Activated CD4-positive, alpha-beta T cell treated with anti-CD3 and anti-CD28 coated beads for 24 hours (primary cell): ENCODE measurements at places on chromosomes 1 and 21.

DNA sequence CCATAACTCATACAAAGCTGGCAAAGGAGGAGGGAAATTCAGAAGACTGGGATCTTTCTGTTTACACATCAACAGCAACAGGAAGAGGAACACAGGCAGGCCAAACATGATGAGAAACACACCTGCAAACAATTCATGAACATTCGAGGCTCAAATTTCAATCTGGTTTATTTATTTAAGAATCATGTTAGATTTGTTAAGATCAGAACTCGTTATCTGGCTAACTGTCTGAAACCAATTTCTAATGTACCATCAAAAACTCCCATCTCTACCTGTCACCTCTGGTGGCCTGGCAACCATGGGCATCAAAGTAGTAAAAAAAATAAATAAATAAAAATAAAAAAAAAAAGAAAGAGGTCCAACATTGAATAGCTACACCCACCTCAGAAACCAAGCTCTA lies 9.8 kb downstream of the LBR start:
- DNase-seq = no peak

DNA sequence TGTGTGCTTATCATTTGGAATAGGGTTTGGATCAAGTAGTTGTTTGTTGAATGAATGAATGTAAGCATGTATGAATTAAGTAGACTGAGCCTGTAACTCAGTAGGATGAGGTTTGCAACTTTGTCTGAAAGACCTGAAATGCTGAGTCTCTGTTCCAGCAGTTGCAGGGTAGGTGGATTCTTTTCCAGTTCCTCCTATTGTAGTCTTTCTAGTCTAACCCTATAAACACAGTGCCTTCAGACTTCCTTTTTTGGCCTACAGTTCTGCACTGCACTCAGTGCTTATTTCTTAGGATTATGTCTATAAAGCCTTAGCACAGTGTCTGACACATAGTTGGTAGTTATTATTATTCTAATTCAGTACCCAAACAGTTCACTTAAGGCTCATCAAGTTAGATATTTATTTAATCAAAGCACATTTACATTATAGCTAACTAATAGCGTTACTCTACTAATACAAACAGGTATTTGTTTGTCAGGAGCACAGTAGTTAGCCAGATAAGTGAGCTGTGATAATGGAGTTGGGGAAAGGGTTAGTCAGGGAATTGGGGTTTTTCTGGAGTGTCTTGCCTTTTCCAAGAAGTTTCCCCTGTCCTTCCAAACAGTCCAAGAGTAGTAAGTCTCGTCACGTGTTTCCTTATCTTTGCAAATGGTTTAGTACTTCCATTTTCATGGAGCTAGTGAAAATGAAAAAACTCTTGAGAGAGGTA lies 45.0 kb downstream of the ABCD3 start:
- no peak for DNase-seq

- no peak for DNase-seq
Observed at GRCh38 chr1:67803380-67804279, 29.6 kb downstream of the GNG12 start.

GRCh38 chr1:79693441-79694114 lies 687.0 kb upstream of the ADGRL4 start:
- no peak for DNase-seq

DNA sequence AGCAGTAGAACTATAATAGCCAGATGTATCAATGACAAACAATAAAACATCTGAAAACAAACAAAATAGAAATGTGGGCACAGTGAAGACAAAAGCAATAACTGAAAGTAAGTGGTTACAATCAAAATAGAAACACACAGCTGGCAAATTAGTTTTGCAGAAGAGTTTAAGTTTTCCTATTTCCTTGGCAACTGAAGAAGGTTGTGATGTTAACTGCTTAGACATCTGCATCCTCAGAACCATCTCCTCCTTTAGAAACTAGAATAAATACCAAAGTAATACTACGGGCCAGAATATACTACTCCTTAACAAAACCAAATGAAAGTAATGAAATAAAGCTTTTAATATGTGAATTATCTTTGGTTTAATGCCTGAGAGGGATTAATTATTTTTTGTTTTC lies 605.5 kb downstream of the LTN1 start:
- DNase-seq = no peak

GRCh38 chr1:18110968-18111367 lies 3.4 kb downstream of the IGSF21 start:
- DNase-seq = no peak

- no peak for DNase-seq
Observed at GRCh38 chr1:81635816-81636215, 164.9 kb upstream of the ADGRL2 start.

DNA sequence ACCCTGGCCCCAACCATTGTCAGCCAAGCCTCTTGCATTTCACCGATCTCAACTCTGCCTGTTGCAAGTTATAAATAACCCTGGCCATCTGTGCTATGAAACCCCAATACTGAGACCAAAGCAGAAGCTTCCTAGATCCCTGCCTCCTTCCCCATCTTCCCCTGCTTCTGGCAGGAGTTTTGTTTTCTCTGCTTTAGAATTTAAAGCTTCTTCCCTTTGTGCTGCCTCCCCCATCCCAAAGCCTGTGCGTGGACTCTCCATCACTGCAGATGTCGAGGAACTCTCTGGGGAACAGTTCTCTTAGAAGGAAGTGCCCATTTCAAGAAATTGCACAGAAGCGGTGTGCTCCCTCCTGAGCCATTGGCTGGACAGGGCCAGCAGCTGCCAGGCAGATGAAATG lies 17.4 kb upstream of the MYOG start:
- no peak for DNase-seq

DNA sequence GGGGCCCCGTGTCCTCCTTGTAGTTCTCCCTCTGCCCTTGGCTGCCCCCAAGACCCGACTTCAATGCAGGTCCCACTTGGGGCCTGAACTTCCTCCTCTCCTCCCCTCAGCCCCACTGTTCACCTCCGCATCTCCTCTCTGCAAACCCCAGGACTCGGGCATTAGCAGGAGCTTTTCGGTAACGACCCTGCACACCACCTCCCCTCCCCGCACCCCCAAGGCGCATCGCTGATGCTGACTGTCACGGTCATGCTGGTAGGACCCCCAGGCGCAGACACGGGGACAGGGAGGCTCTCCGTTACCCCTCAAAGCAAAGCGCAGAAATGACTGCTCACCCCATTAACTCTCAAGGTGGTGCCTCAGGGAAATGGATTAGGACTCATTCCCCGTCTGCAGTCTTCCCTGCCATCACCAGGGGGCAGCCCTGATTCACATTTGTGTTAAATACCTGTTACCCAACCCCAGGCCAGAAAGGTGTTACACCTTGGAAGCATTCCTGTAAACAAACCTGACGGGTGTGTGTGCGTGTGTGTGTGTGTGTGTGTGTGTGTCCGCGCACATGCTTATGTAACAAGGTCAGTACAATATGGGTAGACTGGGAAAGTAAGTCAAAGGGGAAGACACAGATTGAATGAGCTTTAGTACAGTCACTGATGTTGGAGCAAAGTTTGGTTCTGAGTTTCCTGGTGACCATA lies 6.4 kb upstream of the GUCA2B start:
- DNase-seq = peak; percentile 63

DNA sequence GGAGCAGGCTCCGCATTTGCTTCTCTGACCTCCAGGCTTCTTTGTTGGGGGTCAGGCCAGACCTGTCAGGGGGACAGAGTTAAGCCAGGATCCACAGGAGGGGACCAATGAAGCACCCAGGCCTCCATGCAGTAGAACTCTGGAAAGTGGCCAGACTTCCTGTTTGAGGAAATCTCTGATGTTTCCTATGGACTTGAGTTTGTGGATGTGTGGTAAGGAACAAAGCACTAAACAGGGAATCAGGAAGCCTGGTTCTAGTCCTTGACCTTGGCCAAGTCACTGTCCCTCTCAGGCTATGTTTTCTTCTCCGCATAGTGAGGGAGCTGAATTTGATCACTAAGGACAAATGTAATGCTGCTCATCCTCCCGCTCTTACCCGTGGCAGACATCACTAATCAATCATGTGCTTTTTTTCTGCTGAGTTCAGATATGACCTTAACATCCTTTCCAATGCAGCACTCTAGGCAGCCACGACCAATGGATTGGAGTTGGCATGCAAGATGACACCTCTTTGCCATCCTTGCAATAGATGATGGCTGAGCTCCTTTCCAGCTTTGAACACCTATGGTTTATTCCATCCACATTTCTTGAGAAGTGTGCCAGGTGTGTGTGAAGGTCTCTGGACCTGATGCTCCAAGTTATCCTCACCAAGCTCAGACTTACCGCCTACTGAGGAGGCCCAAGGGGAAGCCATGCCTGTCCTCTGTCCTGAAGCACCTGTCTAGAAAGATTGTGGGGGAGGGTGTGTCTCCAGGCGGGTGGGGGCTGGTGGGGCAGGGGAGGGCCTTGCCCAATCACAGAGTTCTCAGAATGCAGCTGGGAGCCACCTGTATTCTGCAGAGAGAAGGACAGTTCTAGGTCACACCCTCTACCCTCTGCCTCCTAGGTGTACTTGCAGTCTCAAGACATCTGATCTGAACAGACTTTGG lies 9.9 kb downstream of the SH2D2A start:
- DNase-seq = no peak

DNA sequence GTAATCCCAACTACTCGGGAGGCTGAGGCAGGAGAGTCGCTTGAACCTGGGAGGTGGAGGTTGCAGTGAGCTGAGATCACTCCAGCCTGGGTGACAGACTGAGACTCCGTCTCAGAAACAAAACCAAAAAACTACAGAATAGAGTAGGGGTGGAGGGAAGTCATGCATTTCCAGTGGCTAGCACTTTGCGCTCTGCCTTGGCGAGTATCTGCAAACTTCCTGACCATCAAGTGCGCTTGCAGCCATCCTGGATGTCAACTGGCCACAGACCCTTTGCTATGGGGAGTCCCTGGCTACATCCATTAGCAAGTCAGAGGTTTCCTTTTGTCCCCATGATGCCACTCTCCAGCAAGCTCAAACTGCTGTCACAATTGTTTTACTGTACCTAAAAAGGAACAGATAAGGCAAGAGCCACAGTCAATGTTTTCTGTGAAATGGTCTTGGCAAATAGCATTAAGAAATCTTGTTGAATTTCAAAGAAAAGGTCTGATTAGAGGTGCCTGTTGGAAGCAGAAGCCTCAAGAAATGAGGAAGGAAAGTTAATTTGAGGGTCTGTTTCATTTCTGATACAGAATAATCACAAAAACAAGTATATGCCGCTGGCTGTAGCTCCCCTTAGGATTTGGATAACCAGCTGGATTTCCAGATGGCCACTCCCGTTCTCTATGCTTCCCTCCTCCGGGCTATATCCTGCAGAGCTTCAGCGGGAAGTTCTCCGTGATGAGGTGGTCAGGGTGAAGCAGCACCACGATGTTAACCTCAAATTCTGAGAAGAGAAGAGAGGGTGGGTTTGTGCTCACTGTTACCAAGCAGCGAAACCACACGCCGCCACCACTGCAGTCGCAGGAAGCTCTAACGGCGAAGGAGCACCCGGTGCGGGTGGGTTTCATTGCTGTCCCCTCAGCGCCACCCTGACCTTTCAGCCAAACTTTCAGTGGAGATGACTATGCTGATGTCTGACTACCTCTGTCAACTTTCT lies 42.0 kb downstream of the VPS26C start:
- DNase-seq = peak; percentile 36

DNA sequence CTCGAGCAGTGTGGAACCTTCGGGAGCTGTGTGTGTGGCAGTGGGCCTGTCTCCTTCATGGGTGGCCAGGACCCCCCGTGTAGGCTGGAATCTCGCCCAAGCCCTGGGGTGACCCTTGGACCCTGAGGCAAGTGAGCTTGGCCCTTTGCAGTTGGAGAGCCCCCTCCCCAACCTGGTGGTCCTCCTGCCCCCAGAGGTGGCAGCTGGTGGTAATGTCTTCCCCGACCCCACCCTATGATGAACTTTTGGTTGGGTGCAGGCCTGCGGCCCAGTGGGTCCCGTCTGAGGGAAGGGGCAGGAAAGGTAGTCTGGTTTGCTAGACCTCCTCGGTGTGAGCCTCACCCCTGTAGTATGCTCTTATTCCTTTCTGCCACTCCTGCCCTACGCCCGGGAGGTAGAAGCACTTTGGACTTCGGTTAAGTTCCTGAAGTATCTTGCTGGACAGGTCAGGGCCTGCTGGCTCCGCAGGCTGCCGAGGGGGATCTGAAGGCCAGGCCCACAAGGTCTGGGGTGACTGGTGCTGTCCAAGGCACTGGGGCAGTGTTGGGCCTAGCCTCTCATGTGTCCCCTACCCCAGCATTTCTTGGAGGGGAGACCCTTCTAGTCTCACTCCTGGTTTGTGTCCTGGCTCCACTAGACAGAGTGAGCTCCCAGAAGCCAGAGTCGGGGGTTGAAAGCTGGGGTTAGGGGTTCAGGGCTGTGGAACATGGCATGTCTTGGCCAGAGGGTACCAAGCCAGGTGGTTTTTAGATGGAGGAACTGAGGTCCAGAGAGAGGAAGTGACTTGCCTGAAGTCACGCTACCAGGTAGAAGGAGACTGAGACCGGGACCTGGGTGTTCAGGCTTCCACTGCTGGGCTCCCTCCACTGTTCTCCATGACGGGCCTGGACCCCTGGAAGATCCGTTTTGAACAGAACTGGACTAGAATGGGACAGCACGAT lies 1.8 kb downstream of the ZNF362 start:
- no peak for DNase-seq

GRCh38 chr1:62176597-62177312 lies 17.9 kb upstream of the L1TD1 start:
- no peak for DNase-seq

- no peak for DNase-seq
Observed at GRCh38 chr21:34274001-34274400, 89.8 kb upstream of the KCNE2 start.

DNA sequence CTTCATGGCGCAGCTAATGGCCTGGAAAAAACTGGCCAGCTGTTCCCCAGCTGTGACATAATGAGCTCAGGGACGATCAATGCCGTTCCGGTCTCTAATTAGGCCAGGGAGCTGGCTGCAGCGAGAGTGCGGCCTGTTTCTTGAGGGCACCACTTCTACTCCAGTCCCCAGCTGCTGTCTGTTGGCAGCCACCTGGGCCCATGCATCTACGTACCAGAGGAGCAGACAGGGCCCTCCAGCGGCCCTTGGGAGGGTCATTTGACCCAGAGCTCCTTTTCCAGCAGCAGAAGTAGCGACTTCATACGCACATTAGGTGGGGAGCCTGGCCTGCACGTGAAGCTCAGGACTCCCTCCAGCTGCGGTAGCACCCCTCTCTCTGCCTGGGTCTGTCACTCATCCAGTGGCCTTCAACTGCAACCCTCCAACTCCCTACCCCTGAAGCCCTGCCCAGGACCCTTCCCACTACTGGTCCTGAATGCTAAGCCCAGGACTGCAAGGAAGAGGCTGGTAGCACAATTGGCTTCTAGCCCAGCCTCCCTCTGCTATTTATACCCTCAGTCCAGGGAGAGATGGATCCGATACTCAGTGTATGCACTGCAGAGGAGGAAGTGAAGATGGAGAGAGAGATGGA lies 9.1 kb upstream of the GPR61 start:
- no peak for DNase-seq

DNA sequence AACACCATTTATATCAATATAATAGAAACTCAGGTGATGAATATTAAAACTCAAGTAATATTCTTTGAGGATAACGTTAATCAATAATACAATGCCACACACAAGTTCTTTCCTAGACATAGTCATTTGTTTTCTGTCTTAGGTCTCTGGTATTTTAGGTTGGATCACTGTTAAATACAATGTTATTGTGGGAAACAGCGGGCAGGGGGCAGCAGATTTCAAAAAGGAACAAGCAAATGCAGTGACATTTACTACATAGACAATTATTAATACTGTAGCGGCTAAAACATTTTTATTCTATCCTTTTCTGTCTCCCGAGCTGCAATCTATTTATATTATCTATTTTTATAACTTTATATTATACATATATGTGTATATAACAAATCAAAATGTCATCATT lies 186.4 kb upstream of the ZNHIT6 start:
- no peak for DNase-seq

GRCh38 chr1:11749203-11749689 lies 12.7 kb upstream of the C1orf167 start:
- DNase-seq = peak; percentile 44
